Keratinocyte (primary cell): ENCODE measurements at places on chromosomes 5 and 9. TPM values are rescaled to one million over a fixed set of nuclear protein-coding genes. Genes with fewer than 3 reads are reported as not detected.

- no peak for DNase-seq
These were observed 12.6 kb downstream of the DNM1 start for GRCh38 chr9:128215491-128216409.

DNA sequence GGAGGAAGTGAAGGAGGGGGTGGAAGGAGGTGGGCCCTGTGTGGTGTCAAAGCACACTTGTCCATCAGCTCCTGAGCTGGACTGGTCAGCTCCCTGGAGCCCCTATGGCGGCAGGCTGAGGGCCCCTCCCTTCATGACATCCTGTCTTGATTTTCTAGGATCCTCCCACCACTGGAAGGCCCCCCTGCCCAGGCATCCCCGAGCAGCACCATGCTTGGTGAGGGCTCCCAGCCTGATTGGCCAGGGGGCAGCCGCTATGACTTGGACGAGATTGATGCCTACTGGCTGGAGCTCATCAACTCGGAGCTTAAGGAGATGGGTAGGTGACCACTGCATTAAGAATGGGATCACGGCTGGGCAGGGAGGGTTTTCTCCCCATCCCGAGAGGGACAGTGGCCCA is 34.2 kb downstream of the JADE2 start:
- DNase-seq, result no peak

- DNase-seq, result no peak
These were observed 47.1 kb downstream of the ZNF622 start for GRCh38 chr5:16418471-16418922.

DNA sequence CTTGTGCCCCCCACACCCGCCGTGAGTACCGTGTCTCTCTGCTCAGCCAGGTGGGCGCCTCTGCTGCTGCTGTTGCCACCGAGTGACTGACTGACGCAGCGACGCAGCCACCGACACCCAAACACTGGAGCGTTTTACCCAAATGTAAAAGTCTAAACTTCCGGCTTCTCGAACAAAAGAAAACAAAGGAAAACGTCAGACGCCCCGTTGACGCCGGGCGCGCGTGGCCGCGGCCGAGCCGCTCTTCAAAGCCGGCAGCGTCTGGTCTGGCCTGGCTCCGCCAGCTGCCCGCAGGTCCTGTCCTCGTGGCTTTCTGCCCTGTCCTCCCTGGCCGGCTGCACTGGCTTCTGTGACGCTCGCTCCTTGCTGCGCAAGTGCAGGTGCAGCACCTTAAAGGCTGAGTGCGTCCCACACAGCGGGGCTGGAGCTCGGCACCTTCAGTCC is 41.4 kb upstream of the CLPTM1L start:
- DNase-seq, result no peak

- no peak for DNase-seq
These were observed 72.6 kb upstream of the EQTN start for GRCh38 chr9:27369591-27369990.

GRCh38 chr5:78546276-78546996 is 102.1 kb downstream of the LHFPL2 start:
- DNase-seq, result no peak

- no peak for DNase-seq
These were observed 167.2 kb upstream of the CTNND2 start for GRCh38 chr5:12071455-12071854.

GRCh38 chr9:91131433-91131839 is 230.3 kb downstream of the AUH start:
- DNase-seq, result peak; percentile 45

GRCh38 chr5:116747881-116748280 is 173.3 kb upstream of the SEMA6A start:
- DNase-seq, result no peak

DNA sequence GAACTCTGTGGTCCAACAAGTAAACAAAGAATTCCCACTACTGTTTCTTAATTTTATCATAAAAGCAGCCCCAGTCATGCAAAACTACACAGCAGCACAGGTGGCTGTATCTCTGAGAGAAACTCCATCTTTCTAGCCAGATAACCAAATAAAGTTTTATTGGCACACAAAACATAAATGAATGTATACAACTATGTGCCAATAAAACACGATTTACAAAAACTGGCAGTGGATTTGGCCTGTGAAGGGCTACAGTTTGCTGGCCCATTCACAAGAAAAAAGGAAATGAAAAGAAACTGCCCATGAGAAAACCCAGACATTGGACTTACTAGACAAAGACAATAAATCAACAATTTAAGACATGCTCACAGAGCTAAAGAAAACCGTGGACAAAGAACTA is 10.6 kb downstream of the FBXL17 start:
- DNase-seq, result no peak

GRCh38 chr9:73050065-73050816 is 97.4 kb upstream of the ALDH1A1 start:
- no peak for DNase-seq

GRCh38 chr9:32300373-32300772 is 84.1 kb upstream of the ACO1 start:
- no peak for DNase-seq

PCDHB3 gene
- 0.03 to 0.08 TPM (median 0.05 TPM) in 3 replicates for polyA plus RNA-seq

WDR38 gene
- polyA plus RNA-seq, result not detected in 3 replicates

REEP2 gene
- 0.19 to 0.41 TPM (median 0.35 TPM) in 3 replicates for polyA plus RNA-seq

MROH2B gene
- polyA plus RNA-seq, result not detected in 3 replicates
